ENCODE measurements at places on chromosomes 5 and 9.

GRCh38 chr5:337563-338130 is 16.1 kb downstream of the AHRR start:
- DNase-seq: no peak

DNA sequence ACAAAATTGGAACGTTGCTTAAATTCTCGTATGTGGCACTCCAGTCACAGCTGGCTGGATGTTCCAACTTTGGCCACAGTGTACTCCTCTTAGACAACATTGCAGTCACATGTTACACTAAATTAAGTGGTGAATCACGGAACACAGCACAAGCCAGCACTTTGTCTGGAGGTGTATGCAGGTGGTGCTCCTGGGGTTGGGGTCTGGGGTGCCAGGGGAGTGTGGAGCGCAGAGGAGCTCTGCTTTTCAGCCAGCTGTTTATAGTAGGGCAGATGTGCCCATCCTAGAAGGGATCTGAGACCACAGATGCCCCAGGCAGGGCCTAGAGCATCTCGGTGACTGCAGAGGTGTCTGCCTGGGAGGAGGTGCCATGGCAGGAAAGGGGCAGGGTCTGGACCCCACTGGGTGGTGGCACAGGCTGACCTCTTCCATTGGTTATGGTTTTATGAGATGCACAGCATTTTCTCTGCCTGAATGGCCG is 82.6 kb downstream of the WNK2 start:
- DNase-seq: no peak

- no peak for DNase-seq
Measured at GRCh38 chr9:129542741-129543140, 78.2 kb downstream of the C9orf50 start.

DNA sequence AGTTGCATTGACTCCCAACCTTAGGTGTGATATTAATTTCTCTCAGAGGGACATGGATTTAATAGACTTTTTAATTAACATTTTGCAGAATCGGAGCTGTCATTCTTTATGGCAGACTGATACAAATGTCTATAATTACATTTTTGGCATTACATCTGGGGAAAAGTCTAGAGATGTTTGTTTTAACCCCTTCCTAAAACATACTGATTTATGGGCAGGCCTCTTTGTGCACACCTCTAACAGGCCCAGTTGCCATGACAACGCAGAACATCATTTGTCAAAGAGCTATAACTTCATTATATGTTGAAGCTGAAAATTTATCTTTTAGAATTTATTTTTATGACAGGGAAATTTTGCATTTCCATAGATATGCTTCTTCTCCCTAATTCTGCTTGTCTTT is 158.5 kb downstream of the NTRK2 start:
- peak; percentile 70 for DNase-seq

- DNase-seq: no peak
Measured at GRCh38 chr9:136057236-136058081, 37.6 kb downstream of the NACC2 start.

DNA sequence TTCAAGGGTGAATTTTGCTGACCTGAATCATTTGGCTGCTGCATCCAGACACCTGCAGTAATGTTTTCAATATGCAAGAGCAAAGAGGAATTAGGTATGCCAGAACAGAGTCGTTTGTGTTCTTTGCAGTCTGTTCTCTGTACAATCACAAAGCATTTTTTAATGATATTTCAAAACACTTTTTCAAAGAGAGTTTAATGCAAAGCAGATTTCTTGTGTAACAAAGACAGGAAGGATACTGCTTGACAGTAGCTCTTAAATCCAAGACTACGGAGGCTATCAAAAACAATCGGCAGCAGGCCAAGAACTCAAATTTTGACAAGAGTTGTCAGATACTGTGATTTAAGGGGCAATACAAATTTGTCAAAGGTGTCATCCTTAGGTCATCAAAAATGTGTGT is 341.9 kb downstream of the GADD45G start:
- DNase-seq: no peak

DNA sequence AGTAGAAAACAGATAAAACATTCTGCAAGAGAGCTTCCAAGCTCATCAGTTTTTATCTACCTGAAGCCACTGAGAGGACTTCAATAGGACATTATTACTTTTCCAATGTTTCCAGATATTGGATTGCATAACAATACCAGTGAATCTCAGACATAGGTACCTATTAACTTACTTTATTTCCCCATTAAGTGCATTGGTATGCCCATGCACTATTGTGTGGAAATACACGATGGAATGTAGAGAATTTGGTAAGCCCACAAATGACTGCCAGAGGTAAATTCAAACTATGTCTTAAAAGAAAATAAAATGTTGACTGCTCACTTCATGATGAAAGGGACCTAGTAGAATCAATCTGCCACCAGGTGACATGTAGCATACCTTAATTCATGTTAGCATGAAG is 48.1 kb upstream of the PRR16 start:
- no peak for DNase-seq

- no peak for DNase-seq
Measured at GRCh38 chr9:83299571-83299970, 236.6 kb upstream of the RASEF start.

All from NCI-H1417 treated with DMSO at 0.1 percent for 48 hours (cell line).